DND-41 (cell line): ENCODE measurements at places on chromosomes 1 and 21.

DNA sequence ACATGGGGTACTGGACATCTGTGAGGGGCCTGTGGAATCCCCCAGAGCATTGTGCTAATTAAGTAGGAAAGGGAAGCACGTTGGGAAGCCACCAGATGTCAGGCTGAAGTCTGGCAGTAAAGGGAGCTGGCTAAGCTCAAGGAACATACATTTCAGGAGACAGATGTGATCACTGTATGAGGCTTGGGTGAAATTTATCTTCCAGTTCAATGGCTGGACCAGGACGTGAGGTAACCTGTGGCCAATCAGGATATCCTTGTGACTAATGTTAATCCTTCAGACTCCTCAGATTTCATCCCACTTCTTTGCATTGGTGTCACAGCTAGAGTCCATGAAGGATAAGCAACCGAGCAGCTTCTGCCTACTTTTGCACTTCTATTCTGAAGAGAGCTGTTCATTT lies 110.2 kb upstream of the APP start:
- no peak for DNase-seq

GRCh38 chr1:43619996-43620920 lies 29.7 kb upstream of the KDM4A start:
- DNase-seq, result no peak

DNA sequence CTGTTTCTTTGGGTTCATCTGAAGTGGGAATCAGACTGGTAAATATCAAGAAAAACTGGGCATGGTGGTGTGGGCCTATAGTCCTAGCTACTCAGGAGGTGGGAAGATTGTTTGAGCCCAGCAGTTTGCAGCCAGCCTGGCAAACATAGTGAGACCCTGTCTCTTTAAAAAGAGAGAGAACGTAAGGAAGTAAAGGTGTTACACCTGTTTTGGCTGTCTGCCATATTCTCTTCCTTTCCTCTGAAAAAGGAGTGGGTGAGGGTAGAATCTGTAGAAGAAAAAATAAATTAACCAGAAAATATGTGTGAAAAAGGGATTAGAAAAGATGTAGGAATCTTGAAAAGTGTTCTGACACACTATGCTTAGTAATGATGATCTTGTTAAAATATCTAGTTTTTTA lies 20.0 kb downstream of the AHCYL1 start:
- no peak for DNase-seq

DNA sequence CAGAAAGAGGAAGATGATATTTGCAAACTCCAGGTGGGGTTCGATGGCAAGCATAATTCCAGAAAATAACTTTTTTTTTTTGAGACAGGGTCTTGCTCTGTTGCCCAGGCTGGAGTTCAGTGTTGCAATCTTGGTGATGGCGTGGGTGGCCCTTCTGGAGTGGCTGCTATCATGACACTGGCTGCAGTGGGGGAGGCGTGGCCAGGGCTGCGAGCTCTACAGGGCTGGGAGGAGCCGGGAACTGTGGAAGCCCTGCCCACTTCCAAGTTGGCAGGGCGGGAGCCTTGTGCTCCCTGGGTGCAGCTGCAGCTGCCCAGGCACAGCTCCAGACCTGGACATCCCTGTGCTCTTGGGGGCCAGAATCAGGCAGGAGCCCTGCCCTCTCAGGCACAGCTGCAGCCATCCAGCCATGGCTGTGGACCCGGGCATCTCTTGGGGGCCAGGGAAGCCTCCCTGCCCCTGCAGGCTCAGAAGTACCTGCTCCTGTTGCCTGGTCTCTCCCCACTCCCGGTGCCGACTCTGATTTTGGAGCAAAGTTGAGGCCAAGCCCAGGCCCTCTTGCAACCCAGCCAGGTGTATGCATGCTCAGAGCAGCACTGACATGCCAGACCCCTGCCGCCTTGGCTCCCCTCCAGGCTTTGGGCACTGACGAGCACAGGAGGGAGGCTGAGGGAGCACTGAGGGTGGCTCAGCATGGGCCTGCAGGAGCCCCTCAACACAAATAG lies 7.2 kb upstream of the BCL10 start:
- no peak for DNase-seq
